Breast epithelium (tissue), 4 donors: ENCODE measurements at places on chromosomes 1 and 21.

- DNase-seq = peak; percentile 62
These were observed 74.7 kb downstream of the ARHGEF16 start for GRCh38 chr1:3529099-3529729.

GRCh38 chr21:46483300-46484295 is 24.9 kb downstream of the DIP2A start:
- DNase-seq = no peak

GRCh38 chr21:30600787-30601186 is at the start of gene KRTAP22-1:
Gene KRTAP22-1, plus strand, starts transcription at chr21:30601087.
- DNase-seq = no peak

DNA sequence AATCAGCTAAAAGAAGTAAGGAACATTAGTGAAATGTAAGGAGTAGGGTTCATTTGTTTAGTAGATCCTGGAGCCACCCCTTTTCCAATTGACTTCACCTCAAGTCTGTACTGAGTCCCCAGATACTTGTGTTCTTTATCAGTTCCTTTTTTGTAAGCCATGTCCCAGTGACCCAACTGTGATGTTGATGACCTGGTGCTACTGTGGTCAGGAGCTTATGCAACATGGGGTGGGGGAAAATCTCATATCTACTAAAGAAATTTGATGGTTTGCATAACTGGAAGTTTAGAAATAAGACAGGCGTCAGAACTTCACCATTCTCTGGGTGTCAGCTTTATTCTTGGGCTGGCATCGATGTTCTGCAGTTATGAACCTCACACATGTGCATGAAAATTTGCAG is 120.5 kb downstream of the LRRC7 start:
- DNase-seq = no peak

DNA sequence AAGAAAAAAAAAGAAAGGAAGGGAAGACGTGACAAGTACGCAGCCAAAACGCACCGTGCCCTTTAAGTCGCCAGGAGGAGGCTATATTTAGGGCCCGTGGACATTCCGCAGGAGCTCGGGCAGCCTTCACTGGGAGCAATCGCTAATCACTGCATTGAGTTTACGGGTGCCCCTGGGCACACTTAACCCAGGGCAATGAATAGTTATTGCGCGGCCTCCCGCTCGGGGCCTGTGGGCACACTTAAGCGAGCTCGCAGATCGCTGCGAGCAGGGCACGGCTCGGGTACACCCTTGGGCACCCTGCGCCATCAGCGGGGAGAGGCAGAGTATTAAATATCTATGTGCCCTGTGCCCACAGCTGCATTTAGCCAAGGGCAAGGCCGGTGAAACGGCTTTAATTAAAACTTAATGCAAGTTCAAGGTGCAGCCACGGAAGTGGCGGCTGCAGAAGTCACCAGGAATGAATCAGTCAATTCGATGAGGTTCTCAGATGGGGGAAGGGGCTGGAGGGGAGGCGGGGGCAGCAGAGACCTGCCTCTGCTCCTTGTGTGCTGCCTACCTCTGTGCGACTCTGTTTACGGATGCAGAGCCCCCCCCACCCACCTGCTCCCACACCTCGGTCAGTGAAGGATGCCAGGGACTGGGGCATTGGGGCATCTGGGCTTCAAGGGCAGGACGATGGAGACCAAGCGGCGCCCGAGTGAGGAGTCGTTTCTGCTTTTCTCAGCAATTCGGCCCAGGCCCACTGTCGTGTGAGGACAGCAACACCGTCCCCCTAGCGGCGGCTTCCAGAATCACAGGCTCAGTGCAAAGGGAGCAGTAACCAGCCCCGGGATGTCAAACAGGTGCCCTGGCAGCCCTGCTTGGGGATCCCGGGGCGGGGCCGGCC is 51.8 kb upstream of the TARDBP start:
- DNase-seq = peak; percentile 85

GRCh38 chr1:26703478-26703877 is 7.7 kb downstream of the ARID1A start:
- no peak for DNase-seq

- no peak for DNase-seq
These were observed 21.1 kb downstream of the ARHGEF19 start for GRCh38 chr1:16191309-16191708.
